ENCODE measurements at places on chromosomes 12 and 14.

GRCh38 chr12:53224061-53224896 is 7.7 kb downstream of the RARG start:
- DNase-seq: no peak

- no peak for DNase-seq
These were observed 108.2 kb downstream of the PRICKLE1 start for GRCh38 chr12:42481368-42481767.

GRCh38 chr12:47408171-47408871 is 297.5 kb downstream of the RPAP3 start:
- no peak for DNase-seq

DNA sequence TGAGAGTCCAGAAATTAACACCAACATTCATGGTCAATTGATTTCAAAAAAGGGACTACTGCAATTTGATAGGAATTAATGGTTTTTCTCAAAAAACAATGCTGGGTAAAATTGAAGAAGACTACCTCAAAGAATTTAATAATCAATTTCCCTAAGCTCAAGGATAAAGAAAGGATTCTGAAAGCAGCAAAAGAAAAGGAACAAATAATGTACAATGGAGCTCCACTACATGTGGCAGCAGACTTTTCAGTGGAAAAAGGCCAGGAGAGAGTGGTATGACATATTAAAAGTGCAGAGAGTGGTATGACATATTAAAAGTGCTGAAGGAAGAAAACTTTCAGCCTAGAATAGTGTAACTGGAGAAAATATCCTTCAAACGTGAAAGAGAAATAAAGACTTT is 15.6 kb upstream of the TAS2R43 start:
- DNase-seq: no peak

DNA sequence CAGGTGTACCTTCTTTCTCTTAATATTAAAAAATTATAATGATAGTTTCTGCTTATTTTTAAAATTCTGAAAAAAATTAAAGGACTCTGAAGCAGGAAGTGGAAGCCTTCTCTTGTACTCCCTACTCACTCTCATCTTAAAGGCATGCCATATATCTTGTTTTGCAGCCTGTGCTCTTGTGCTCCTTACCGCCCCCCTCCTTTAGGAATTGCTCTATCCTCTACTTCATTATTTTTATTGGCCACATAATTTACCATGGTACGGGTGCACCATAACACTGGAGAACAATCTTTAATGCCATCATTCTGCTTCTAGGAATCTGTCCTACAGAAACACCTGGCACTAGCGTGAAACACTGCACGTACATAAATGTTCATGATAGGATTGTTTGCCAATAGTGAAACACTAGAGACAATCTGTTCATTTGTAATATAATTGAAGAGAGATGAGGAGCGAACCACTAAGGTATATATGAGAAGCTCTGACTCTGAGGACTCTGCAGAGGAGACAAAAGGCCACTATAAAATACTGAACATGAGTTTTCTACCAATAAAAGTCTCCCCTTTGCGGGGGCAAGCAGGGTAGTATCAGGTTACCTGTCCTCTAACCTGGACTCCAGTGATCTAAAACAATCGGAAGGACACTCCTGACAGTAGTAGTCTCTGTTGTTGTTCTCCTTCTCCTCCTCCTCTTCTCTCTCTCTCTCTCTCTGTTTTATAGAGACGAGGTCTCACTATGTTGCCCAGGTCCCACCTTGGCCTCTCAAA is 6.3 kb upstream of the NYNRIN start:
- no peak for DNase-seq

- peak; percentile 3 for DNase-seq
These were observed 35.4 kb upstream of the RNASE3 start for GRCh38 chr14:20855652-20856291.

- no peak for DNase-seq
These were observed 30.2 kb downstream of the KCNA5 start for GRCh38 chr12:5073853-5074252.

GRCh38 chr12:25872137-25872536 is 86.3 kb upstream of the RASSF8 start:
- no peak for DNase-seq

Data from NCI-H524 treated with DMSO at 0.1 percent for 48 hours (cell line).